ENCODE measurements at places on chromosomes 4 and X. TPM values are rescaled to one million over a fixed set of nuclear protein-coding genes. Genes with fewer than 3 reads are reported as not detected.

Gene OPRPN
- total RNA-seq, result not detected

Gene BST1
- 61.7 TPM for total RNA-seq

Gene MAGEC1
- total RNA-seq, result not detected

Gene GAGE12C
- not detected for total RNA-seq

Gene FUNDC2
- total RNA-seq, result 35.7 TPM

Gene IQSEC2
- total RNA-seq, result 5.5 TPM

Gene PABPC1L2A
- not detected for total RNA-seq

Gene GASK1B
- 39.0 TPM for total RNA-seq

Gene SLC10A4
- not detected for total RNA-seq

Gene OFD1
- total RNA-seq, result 5.3 TPM

Gene HSFX2
- not detected for total RNA-seq

Gene FRG2
- total RNA-seq, result not detected

Gene CLDN2
- total RNA-seq, result not detected

Gene FAM47A
- not detected for total RNA-seq

Gene MAGEA2
- total RNA-seq, result not detected

Gene TCEAL6
- total RNA-seq, result not detected

Gene CENPVL1
- total RNA-seq, result not detected

Gene HCFC1
- 60.4 TPM for total RNA-seq

Gene RNF128
- not detected for total RNA-seq

Gene SLIT2
- 2.4 TPM for total RNA-seq

Gene KLB
- under 0.01 TPM for total RNA-seq

Gene FGFBP1
- not detected for total RNA-seq

Gene KIF4A
- total RNA-seq, result 21.7 TPM

Gene RGN
- total RNA-seq, result 0.20 TPM

Gene TMPRSS11F
- not detected for total RNA-seq
